CD8-positive, alpha-beta memory T cell (primary cell): ENCODE measurements at places on chromosomes 2 and 18. TPM values are rescaled to one million over a fixed set of nuclear protein-coding genes. Genes with fewer than 3 reads are reported as not detected.
A peak's percentile ranks its signal among the peaks of the same experiment; 100 is the strongest.

- peaks cover 24% of the 10 kb centered on the region for H3K4me1 ChIP-seq
- peaks cover 7% of the 10 kb centered on the region for H3K36me3 ChIP-seq
Observed at GRCh38 chr18:79367480-79367879, 28.2 kb upstream of the NFATC1 start.

GRCh38 chr2:223050900-223051504 is 988 bp upstream of the KCNE4 start:
- no peak for DNase-seq
- no peaks in the 10 kb centered on the region for H3K36me3 ChIP-seq
- no peaks in the 10 kb centered on the region for H3K27me3 ChIP-seq
- H3K4me1 ChIP-seq: no peaks in the 10 kb centered on the region
- H3K27ac ChIP-seq: no peak overlapping the region

- DNase-seq: no peak
- no peaks in the 10 kb centered on the region for H3K36me3 ChIP-seq
- H3K27ac ChIP-seq: no peak overlapping the region
- H3K4me3 ChIP-seq: no peak overlapping the region
- no peaks in the 10 kb centered on the region for H3K4me1 ChIP-seq
- no peaks in the 10 kb centered on the region for H3K27me3 ChIP-seq
Observed at GRCh38 chr18:41144441-41144840, 810.6 kb upstream of the PIK3C3 start.

- no peaks in the 10 kb centered on the region for H3K36me3 ChIP-seq
- H3K27me3 ChIP-seq: no peaks in the 10 kb centered on the region
- no peak overlapping the region for H3K4me3 ChIP-seq
- no peak overlapping the region for H3K27ac ChIP-seq
Observed at GRCh38 chr2:71705171-71705960, 252.0 kb downstream of the DYSF start.

DNA sequence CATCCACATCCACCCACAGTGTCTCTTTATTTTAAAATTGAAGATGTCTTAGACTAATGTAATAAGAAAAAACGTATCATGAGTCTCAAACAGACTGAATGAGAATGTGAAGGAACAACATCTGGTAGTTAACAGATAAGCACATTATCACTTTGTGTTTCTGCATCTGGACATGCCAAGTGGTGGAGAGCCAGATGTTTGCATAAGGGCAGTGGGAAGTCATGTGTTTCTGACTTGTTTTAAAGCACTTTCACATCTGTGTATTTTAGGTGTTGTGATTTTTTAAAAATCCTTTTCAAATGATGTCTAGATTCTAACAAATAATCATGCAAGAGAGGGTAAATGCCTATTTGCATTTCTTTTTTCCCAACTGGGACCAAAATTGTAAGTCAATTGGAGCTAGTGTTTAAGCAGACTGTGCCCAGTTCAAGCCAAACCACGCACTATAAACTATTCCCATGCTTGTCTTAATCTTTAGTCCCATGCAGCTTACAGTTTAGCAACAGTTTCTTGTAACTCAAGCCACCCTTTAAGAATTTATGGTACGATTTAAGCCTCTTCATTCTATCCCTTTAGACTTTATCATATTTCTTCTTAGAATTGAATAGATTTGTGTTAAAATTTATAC is 272.7 kb upstream of the DOK6 start:
- no peak for DNase-seq
- H3K4me1 ChIP-seq: no peaks in the 10 kb centered on the region

DNA sequence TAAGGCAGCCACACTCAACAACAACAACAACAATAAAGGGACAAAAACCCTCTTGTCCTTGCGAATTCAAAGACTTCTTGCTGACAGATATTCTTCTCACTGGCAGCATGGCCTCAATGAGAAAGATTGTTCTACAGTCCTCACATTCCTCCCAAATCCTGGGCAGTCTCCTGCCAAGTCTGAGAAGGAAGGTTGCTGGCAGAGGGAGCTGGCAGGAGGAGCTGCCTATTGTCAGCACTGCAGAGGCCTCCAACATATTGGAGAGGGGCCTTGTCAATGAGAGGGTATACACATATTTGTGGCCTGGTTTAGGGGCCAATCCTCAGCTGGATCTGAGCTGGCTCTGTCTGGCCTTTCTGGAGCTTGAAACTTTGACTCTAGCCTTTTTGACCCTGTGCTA is 63.5 kb downstream of the LAMA3 start:
- no peak overlapping the region for H3K27ac ChIP-seq
- H3K27me3 ChIP-seq: peaks cover 5% of the 10 kb centered on the region
- DNase-seq: no peak
- H3K36me3 ChIP-seq: no peaks in the 10 kb centered on the region

- no peak for DNase-seq
- no peaks in the 10 kb centered on the region for H3K4me1 ChIP-seq
- H3K36me3 ChIP-seq: no peaks in the 10 kb centered on the region
Observed at GRCh38 chr18:21180588-21180987, 61.4 kb upstream of the GREB1L start.

- no peaks in the 10 kb centered on the region for H3K27me3 ChIP-seq
- no peaks in the 10 kb centered on the region for H3K4me1 ChIP-seq
- peaks cover 80% of the 10 kb centered on the region for H3K36me3 ChIP-seq
- no peak for DNase-seq
Observed at GRCh38 chr2:224802407-224802806, 86.2 kb upstream of the CCDC195 start.

GRCh38 chr2:233815861-233816260 is 37.7 kb downstream of the MROH2A start:
- DNase-seq: no peak
- no peaks in the 10 kb centered on the region for H3K36me3 ChIP-seq
- H3K27me3 ChIP-seq: no peaks in the 10 kb centered on the region
- no peak overlapping the region for H3K4me3 ChIP-seq

The TMEM182 gene
- polyA plus RNA-seq: 4.8 TPM

DNA sequence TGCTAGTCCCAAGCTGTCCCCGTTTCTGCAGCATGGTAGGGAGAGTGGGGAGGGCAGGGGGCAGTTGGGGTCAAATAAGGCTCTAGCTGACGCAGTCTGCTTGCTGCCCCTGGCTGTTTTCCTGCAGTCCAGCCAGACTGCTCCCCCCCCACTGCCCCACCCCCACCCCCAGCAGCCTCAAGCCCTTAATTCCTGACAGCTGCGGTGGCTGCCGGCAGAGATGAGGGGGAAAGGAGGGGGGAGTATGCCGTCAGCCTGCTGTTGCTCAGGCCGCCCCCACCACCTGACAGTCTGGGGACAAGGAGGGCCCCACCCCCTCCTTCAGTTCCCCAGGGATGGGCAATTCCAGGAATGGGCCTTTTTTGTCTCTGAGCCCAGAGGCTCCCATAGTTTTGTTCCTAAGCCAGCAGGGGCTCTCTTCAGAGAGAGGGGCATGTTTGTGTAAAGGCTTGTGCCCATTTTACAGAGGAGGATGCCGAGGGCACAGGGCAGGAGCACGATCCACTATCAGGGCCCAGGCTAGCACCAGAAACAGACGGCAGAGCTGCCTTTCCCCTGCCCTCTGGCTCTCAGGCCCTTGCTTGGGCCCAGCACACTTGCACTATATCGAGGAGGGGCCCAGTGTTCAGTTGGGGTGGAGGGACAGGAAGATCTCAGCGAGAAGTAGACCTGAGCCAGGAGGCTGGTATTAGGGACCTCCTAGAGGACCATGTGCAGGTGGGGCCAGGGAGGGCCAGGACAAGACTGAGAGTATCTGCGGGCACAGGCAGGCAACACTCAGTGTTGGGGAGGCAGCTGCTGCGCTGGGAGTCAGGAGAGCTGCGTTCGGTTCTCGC is 1.5 kb upstream of the WNT10A start:
- peak overlapping the region; percentile 40 for H3K4me3 ChIP-seq
- no peak for DNase-seq
- H3K36me3 ChIP-seq: no peaks in the 10 kb centered on the region
- peaks cover 7% of the 10 kb centered on the region for H3K27me3 ChIP-seq
- peaks cover 42% of the 10 kb centered on the region for H3K4me1 ChIP-seq

DNA sequence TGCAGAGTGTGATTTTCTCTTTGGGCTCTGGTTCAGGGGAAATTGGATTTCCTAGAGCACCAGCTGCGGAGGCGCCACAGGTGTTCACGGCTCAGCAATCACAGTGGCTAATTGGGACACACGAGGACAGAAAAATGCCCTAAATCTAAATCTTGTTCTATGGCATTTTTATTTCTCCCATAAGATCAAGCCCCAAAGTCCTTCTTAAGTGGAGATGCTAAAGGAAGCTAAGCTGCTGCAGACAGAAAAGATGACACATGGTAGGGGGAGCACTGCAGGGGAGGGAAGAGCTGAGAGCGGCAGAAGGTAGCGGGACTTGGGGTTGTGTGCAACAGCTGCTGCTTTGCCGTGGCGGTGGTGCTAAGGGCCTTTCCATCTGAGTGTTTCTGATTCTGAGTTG is 280.6 kb downstream of the MYT1L start:
- H3K27ac ChIP-seq: no peak overlapping the region
- H3K4me1 ChIP-seq: no peaks in the 10 kb centered on the region
- no peaks in the 10 kb centered on the region for H3K36me3 ChIP-seq
- DNase-seq: no peak
- H3K4me3 ChIP-seq: no peak overlapping the region

DNA sequence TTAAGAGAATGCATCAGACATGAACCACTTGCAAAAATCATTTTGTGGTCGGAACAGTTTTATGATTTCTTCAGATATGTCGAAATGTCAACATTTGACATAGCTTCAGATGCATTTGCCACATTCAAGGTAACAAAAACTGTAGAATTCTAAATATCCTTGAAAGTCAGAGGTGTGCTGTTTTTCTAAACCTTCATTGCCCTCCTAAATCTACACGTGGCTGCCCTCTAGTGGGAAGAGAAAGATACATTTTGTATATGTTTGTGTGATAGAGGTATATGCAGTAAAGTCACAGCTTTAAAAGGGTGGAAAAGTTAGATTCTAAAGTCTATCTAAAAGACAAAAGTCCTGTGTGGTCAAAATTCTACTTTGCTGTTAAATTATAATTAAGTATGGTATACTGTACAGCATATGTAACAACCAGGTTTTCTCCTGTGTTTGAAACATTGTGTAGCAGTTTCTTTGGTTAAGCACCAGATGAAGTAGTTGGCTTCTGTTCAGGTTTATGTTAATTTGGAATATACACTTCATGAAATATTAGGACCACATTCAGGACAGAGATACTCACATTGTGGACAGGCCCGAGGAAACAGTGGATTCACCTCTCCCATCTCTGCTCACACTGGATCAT is 65.9 kb upstream of the ITM2C start:
- peaks cover 54% of the 10 kb centered on the region for H3K4me1 ChIP-seq
- peak; percentile 55 for DNase-seq
- no peak overlapping the region for H3K27ac ChIP-seq
- no peak overlapping the region for H3K4me3 ChIP-seq
- H3K27me3 ChIP-seq: no peaks in the 10 kb centered on the region

The KCNG2 gene
- not detected for polyA plus RNA-seq

The LIMS4 gene
- 2.1 TPM for polyA plus RNA-seq

The SIX3 gene
- polyA plus RNA-seq: not detected
